LoVo (cell line): ENCODE measurements at places on chromosomes 7 and 10.

DNA sequence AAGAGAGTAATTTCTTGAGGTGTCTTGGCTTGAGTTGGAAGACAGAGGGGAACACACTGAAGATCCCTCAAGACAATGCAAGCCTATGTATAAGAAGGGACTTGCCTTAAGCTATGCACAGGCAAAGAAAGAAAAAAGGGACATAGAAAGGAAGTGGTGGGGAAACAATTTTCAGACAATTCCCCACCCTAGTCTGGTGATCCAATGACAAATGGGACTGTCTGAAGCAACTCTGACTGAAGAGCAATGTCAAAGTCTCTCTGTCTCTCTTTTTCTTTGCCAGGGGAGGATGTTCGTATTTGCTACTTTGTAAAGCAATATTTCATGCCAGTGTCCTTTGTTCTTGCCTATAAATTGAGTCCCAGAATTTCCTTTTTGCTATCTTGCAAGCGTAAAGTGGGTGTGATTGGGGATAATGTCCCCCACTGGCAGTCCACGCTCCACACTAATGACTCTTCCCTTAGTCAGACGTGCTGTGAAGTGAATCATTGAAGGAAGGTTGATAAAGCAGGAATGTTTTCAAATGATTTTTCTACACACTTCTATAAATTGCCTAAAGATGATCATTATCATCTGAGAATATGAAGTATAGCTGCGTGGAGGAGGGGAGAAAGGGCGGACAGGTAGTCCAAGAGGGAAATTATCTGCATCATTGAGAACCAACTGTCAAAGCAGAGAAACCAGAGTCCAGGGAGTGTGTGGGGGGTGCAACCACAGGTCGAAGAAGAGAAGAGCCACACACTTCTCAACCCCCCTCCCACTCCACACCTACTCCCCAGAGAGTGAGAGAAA is 243.8 kb upstream of the ETV1 start:
- DNase-seq, result no peak

- DNase-seq, result no peak
These were observed 12.0 kb downstream of the TET1 start for GRCh38 chr10:68572151-68572550.

DNA sequence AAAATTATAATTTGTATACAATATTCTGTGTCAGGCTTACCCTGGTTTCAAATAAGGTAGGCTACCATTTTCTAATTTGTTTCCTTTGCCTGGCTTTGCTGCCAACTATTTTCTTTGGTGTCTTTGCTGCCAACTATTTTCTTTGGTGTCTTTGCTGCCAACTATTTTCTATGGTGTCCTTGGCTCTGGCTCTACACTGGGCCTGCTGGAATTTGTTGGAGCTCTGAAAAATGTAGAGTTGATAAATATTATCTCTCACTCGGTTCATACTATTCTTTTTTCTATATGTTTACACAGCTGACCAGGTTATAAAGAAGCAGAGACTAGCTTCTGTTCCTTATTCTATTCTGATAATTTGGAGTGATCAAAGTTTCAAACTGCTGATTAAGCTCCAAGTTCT is 768.0 kb upstream of the PHF14 start:
- DNase-seq, result no peak

- no peak for DNase-seq
These were observed 77.2 kb downstream of the CDH23 start for GRCh38 chr10:71473671-71474599.

- no peak for DNase-seq
These were observed 47.9 kb upstream of the ITPRID1 start for GRCh38 chr7:31466036-31466435.

DNA sequence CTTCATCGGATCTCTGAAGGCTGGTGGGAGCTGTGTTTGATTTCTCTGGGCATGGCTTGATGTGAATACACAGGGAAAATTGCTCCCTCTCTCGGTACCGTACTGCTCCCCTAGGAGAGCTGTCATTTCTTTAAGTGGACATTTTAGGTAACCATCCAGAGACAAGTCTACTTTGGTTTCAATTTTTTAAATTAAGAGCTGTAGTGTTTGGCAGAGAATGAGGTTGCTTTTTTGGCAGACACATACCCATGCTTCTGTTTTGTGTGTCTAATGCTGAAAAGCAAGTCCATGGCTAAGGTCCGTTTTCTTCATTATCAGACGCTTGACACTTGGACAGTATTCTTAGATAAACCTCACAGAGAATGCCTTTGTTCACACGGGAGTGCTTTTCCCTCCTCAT is 61.3 kb upstream of the TRIL start:
- no peak for DNase-seq

DNA sequence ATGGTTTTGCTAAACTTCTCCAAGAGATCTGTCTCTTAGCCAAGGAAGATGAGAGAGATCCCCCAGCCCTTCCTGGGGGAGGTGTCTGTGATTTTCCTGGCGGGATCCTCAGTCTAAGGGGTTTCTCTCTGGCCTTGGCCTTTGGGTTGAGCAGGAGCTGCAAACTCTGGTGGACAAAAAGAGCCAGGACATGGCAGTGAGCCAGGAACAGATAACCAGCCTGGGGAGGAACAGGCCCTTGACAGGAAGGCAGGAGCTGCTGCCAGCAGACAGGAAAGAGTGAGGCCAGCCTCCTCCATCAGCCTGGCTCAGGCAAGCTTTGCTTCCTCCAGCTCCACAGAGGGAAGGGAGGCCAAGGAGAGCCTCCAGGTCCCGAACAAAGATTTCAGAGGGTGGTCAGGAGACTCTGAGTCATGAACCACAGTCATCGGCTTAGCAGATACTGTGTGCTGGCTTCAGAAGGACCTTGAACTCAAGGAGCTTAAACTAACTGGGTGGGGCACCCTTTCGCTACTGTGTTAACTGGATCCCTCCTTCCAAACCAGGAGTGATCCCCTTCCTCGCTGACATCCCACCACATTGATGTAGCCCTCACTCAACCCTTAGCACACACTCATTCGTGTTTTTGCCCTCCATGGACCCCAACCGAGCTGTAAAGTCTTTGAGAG is 34.7 kb downstream of the DDIT4 start:
- DNase-seq, result peak; percentile 92

DNA sequence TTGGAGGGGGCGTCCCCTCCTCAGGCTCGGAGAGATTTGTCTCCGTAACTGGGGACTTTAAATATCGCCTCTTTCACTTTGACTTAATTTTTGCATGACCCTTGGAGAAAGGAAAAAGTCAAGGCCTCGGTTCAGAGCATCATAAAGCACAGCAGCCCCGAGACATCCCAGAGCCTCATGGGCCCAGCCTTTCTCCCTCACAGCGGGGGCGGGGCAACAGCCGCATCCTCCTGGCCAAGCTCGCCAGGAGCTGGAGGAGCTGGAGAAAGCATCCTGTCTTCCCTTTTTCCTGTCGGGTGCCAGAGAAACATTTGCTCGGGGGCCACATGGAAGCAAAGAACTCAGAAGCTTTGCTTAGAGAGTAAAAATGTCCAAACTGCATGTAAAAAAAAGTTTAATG is 43.6 kb upstream of the DPYSL4 start:
- no peak for DNase-seq

DNA sequence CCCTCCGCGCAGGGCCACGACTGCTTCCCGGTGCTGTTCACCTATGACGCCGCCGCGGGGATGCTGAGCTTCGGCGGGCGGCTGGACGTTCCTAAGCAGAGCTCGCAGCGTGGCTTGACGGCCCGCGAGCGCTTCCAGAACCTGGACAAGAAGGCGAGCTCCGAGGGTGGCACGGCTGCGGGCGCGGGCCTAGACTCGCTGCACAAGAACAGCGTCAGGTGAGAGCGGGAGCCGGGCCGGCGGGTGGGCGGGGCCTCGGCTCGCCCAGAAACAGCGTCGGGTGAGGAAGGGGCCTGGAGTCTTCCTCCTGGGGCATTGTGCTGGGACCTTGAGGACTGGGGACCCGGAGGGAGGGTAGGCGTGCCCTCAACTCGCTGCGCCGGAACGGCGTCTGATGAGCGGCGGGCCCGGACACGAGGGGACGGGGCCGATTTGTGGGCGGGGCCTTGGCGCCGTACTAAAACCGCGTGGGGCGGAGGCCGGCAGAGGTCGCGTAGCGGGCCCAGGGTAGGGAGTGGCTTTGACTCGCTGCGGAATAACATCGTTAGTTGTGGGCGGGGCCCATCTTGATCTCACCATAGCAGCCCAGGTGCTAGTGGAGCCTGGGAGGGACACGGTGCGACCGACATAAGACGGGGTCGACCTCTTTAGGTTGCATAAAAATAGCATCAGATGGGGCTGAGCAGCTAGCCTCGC is 15.6 kb downstream of the PDAP1 start:
- peak; percentile 52 for DNase-seq

GRCh38 chr7:22826593-22826992 is 3.9 kb upstream of the TOMM7 start:
- no peak for DNase-seq

GRCh38 chr7:1545417-1546246 is 10.4 kb downstream of the TMEM184A start:
- DNase-seq, result no peak

DNA sequence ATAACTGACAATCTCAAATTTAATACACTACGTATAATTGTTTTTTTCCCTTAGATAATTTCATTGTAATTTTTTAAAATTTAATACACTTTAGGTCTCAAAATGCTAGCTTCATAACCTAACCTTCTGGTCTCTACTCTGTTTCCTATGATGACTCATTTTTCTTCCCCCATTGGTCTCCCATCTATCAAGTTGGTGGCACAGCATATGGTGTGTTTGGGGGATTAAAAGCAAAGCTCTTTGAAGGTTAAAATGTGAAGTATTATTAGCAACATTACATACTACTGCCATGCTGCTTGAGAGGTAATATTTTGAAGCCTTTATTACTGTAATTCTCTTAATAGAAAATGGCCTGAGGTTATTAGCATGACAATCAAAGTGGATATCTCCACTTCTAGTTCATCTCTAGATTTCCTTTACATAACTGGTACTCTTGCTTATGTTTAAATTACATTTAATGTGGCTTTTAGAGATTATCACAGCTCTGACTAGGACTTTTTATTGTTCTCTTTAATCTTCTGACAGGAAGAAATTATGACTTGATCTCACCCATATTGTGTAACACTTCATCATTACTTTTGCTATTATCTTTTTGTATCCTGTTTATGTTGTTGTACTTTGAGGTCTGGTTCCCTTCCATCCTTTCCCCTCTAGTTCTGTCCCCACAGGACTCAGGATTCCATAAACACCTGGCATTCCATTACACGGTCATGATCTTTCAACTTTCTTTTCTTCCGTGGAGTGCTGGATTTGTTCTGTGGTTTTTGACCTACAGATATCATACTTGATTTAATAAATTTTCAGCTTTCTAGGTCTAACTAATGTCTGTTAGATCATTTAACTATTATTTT is 185.1 kb downstream of the SEMA3D start:
- no peak for DNase-seq

DNA sequence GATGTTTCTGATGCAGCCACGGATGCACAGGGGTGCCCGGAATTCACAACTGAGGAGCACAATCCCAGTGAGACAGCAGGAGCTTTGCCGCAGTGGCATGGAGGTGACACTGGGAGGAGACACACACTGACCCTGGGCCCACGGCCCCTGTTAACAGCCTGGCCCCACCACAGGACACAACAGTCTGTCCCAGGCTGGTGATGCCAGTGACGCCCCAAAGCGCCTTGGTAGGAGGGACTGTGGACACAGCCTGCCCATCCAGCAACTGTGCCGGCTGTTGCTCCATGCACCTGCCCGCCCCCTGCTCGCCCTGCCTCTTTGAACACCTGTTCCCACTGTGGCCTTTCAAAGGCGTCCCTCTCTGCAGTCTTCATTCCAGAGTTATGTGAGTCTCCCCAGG is 49.8 kb downstream of the KLF6 start:
- DNase-seq, result no peak

- no peak for DNase-seq
These were observed 218.6 kb downstream of the CELF2 start for GRCh38 chr10:11236234-11236633.

DNA sequence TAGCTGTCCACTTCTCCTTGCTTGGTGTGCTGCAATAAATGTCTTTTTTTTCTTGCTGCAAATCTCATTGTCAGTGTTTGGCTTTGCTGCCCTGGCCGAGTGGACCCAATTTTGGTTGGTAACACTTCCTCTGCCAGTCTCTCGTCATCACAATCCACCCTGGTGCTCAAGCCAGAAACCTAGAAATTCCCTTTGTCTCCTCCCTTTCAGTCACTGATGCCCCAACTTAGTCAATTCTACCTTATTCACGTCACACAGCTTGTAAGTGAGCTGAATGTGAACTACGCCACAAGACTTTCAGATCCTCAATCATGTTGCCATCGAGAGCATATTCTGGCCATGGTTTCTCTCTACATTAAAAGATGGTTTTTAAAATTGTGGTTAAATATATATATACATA is 13.0 kb upstream of the FRA10AC1 start:
- no peak for DNase-seq

DNA sequence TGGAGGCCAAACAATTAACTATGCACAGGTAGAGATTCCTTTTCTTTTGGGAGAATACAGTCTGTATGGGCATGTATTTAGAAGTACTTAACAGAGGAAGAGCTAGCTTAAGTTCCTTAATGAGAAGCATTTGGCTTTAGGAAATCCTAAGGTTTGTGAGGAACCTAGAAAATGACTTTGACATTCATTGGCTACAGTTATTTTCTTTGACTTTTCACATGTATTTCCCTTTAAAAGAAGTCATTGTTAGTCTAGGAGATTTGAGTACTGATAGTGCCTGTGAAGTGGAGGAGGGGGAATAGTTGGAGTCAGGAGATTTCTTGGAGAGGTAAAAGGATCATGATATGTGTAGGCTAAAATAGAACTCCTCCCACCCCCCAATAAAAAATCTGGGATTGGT is 3.6 kb downstream of the HELLS start:
- no peak for DNase-seq

DNA sequence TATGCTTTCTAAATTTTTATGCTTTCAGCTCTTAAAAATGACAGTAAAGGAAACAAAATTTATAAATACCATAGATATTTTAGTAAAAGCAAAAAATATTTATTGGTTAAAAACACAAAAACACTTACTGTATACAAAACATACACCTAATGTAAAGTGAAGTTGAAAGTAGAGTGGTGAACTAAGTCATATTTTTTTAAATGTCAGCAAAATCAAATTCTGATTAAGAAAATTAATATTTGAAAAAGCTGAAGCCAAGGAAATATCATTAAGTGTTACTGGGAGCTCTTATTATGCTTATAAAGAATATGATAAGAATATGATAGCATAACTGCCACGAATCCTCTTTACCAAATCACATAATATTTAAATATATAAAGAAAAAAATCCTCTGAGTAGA is 65.3 kb upstream of the PLXDC2 start:
- no peak for DNase-seq
